Ovary (tissue), 10 donors: ENCODE measurements at places on chromosomes 1 and 21. TPM values are rescaled to one million over a fixed set of nuclear protein-coding genes. Genes with fewer than 3 reads are reported as not detected.

The LGR6 gene
- 1.9 TPM for polyA plus RNA-seq

- DNase-seq, result no peak
Observed at GRCh38 chr21:14888202-14888601, 176.6 kb downstream of the NRIP1 start.

DNA sequence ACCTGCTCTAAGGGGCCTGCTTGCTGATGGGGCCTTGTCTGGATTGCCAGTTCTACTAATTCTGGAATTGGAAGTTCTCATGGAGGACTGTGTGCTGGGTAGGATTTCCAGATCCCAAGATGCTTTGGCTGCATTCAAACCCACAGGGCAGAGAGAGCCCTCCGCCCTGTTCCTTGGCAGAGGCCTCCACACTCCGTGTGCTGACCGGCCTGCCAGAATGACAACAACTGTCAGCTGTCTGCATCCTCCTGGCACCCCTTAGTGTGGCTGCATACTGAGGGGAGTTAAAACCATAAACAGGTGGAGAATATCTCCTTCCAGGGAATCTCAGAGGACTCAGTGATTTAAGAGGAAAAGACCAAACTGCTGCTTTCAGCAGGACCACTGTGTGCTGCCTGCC, 60.7 kb downstream of the ADARB1 start:
- no peak for DNase-seq

GRCh38 chr1:81435175-81435574, 365.6 kb upstream of the ADGRL2 start:
- no peak for DNase-seq

- no peak for DNase-seq
Observed at GRCh38 chr1:18957136-18957521, 653 bp upstream of the IFFO2 start.

DNA sequence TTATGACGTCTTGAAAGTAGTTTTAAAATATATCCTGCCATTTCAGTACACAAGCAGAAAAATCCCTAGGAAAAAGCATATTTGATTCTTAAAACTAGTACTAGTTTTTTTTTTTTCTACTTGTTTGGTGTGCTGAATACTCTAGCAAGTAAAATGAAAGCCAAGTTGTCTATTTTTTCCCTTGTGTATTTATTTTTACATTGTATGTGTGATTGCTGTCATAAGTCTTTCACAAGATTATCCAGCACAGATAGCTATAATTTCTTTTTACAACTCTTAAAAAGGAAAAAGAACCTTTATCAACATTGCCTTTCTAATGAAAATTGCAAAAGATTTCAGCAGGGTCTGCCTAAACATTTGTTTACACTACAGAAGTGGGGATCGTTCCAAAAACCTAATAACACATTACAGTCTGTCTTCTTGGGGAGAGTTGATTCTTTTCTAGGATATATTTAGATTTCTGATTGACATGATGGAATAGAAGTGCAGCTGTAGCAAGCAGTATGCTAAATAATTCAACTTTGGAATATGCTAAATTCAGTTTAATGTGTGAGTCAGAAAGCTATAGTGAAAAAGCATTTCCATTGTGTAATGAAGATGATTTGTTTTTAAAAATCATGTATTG, 2.5 kb downstream of the DR1 start:
- DNase-seq, result no peak
